Aorta (tissue), 5 donors: ENCODE measurements at places on chromosomes 1 and 21. TPM values are rescaled to one million over a fixed set of nuclear protein-coding genes. Genes with fewer than 3 reads are reported as not detected.
A peak's percentile ranks its signal among the peaks of the same experiment; 100 is the strongest.

DNA sequence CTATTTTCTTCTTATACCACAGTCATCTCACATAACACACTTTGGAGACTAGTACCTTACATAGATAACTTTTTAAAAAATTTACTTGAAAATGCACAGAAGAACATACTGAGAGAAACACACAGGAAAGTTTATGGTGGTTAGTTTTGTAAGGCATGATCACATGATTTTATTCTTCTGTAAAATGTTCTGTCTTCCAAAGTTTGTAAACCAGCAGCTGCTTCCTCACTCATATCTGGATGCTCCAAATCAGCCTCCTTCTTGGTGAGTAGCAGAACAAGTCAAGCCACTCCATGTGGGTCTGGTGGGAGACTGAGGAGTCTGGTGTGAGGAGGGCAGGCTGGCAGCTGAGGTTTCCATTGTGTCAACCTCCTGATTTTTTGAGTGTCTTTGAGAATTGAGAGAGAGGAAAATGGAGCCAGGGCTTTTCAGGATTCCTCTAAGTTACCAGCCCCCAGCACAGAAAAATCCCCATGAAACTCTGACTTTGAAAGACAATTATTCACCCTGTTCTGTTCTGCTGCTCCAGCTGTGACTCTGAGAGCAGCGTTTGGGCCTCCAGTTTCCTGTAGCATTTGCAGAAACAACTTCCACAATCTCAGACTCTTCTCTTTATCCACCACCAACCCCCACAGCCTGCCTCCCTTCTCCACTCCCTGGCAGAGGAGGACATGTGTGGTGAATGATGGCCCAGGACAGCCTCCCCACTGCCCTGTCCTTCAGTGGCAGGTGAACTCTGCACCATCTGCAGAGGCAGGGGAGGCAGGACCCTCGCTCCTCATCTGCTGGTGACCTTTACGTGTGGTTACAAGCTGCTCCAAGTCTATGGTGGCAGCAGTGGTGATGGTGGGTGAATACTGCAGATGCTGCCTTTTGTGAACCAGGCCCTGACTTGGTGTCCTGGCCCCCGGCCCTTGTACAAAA is 82.3 kb downstream of the FCRL5 start:
- DNase-seq: no peak

DNA sequence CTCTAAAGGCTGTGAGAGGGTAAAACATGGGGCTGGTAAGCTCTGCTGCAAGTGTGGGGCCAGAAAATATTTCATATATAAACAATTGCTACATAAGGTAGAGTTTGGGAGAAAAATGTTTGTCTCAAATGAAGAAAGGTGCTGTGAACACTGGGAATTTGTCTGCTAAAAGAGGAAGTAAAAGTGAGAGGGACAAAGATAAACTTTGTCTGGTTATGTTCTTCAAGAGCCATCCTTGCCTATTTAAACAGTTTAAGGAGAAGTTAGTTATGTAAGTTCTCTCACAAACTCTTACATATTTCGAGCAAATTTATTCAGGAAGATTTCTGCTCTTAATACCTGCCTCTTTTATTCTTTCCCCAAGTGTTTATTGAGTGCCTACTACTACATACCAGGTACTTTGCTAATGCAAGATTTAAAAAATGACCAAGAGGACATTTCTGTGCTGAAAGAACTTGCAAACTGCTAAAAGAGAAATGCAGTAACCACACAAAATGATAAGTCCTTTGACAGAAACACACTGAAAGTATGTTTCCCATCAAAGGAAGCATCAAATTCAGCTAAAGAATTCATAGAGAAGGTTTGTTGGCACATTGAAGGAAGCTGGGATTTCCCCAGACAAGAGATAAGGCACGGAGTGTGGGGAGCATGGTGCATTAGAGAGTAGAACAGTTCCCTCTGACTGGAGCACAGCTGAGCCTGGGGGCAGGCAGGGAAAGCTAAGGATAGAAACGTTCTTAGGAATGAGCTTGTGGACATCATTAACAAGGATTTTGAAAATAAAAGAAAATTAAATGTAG is 549.1 kb downstream of the PTBP2 start:
- DNase-seq: no peak

- no peak for DNase-seq
Measured at GRCh38 chr1:93434088-93434487, 13.8 kb upstream of the FNBP1L start.

DNA sequence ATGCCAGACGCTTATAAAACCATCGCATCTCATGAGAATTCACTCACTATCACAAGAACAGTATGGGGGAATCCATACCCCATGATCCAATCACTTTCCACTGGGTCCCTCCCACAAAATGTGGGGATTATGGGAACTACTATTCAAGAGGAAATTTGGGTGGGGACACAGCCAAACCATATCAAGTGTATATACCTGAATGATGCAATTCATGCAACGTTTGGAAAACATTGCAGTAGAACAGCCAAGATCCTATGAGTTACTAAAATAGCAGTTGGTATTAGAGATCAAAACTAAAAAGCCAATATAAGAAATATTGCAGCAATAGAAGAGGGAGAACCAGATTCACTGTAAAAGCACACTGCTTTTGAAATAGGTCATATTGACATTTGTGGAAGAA is 1543.9 kb upstream of the B3GALT2 start:
- DNase-seq: no peak

- no peak for DNase-seq
Measured at GRCh38 chr1:147246044-147246690, 3.7 kb downstream of the CHD1L start.

- DNase-seq: no peak
Measured at GRCh38 chr1:12572522-12572921, 45.5 kb downstream of the DHRS3 start.

DNA sequence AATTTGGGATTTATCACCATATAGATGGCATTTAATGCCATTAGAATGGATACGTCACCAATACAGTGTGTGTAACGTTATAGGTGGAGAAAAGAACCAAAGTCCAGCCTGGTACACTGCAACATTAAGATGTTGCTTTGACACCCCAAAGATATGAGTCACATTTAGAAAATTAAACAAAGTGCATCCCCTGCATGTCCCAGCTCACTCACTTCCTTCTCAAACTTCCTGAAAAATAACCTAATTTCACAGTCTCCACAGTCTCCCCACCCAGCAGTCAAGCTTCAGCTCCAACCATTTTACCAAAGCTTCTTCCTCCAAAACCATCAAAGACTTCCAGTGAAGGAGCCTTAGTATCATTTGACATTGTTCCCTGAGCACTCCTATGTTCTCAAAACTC is 111.9 kb downstream of the OMA1 start:
- DNase-seq: no peak

GRCh38 chr21:41929248-41929647 is 24.6 kb downstream of the C2CD2 start:
- no peak for DNase-seq

DNA sequence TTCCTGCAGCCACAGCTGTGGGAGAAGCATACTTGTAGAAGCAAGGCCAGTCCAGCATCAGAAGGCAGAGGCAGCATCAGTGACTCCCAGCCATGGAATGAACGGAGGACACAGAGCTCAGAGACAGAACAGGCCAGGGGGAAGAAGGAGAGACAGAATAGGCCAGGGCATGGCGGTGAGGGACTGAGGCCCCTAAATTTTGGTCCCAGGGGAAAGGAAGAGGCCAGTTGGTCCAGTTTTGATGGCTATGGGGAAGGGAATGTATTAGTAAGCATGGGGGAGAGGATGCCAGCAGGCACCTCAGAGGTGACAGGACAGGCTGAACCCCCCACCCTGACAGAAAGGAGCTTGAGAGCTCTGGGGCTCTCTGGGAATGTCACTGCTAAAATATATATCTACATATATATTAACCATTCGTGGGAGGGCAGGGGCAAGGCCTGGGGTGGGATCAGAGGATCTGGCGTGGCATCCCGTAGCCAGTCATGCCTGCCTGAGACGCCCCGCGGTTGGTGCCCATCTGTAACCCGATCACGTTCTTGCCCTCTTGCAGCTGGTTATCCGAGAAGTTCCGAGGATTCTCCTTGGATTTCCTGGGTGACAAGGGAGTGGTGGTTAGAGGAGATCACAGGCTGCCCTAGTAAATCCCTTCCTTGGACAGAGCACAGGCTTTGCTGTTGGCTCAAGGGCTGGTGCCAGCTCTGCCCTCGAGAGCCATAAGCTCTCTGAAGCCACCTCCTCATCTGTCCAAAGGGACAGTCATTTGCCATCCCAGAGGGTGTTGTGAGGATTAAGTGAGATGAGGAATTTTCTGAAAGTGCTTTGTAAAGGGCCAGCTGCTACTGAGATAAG is 6.7 kb downstream of the TAGLN2 start:
- DNase-seq: peak; percentile 51

GRCh38 chr1:170874671-170875070 is 60.7 kb upstream of the MROH9 start:
- no peak for DNase-seq

- no peak for DNase-seq
Measured at GRCh38 chr1:195202241-195202640, 1406.0 kb downstream of the KCNT2 start.

DNA sequence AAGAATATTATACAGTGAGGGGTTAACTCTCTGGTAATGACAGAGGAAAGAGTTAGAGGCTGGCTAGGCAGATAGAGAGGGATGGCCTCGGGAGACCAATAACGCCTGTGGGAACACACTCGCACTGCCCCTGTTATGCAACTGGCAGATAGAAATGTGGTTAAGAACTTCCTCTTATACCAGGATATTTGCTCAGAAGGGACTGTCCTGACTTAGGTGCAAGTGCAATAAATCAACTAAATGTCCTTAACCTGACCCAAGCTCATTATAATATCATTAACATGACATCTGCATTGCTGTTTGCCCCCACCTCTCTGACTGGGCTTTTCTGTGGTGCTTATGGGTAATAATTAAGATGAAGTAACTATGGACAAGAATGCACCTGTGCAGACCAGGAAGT is 1518.0 kb downstream of the NCAM2 start:
- DNase-seq: no peak

GRCh38 chr1:176603696-176604095 is 140.7 kb downstream of the PAPPA2 start:
- DNase-seq: no peak

DNA sequence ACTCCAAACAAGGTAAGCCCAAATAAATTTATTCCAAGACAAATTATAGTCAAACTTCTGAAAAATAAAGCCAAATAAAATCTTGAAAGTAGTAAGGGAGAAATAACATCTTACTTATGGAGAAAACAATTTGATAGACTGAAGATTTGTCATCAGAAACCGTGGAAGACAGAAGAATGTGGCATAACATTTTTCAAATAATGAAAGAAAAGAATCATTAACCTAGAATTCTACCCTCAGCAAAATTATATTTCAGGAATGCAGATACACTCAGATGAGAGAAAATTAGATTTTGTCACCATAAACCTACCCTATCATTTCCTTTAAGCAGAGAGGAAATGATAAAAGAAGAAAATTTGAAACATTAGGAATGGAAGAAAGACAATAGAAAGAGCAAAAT is 27.3 kb upstream of the PADI1 start:
- no peak for DNase-seq

GRCh38 chr1:117174851-117175250 is 35.9 kb downstream of the VTCN1 start:
- no peak for DNase-seq

- no peak for DNase-seq
Measured at GRCh38 chr1:162538815-162539431, 22.6 kb upstream of the UAP1 start.

GRCh38 chr1:231827337-231828105 is 200.9 kb downstream of the DISC1 start:
- DNase-seq: no peak

DNA sequence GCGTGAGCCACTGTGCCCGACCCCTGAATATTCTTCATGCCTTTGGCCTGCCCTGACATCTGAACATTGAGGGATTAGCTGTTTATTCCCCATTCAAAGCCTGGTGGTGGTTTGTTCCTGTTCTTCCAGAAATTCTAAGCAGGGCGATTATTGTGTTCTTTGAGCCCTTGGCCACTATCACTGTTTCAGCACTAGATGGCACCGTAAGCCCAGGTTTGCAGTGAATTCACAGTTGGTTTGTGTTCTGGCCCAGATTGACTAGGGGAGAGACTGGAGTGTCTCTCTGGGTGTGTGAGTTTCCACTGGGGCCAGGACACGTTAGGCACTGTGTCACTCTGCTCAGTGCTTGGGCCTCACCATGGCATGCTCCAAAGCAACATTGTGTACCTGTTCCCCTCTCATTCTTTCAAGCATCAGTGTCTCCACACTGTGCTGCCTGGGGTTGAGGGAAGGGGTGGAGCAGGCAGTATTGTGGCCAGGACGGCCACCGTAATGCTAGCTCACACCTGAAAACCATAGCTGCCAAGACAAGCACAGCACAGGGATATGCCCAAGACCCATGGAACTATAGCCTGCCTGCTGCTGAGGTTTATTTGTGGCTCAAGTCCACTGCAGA is 52.7 kb downstream of the PKN2 start:
- DNase-seq: no peak

GRCh38 chr1:2323451-2323974 is 67.8 kb downstream of the MORN1 start:
- no peak for DNase-seq

DNA sequence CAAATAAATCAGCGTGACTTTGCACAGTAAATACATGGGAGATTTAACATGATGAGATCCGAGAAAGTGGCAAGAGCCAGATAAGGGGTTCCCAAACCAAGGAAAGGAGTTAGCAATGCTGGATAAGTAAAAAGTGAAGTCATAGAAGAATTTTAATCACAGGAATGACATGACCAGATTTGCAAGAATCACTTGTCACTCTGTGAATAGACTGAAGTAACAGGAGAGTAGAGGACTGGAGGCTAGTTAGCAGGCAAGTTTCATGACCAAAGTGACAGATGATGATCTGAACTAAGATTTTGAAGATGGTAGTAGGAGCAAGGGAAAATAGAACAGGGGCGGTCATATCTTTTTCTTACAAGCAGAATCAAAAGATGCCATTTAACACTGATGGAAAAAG is 8.4 kb downstream of the CFH start:
- DNase-seq: no peak

DNA sequence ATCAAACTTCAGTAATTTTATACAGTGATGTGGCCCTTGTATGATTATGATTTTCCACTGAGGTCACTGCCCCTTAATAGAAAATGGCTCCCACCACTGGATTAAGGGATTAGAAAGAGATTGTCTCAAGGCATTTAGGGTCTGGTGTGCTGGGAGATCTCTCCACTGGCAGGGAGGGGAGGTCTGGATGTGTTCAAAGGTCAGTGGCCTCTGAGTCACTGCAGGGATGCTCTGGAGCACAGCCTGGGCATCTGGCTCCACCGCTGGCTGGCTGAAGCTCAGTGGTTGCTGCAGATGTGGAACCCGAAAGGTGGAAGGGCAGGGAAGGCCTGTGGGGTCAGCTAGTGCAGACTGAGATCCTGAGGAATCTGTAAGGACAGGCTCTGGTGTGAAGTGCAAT is 18.3 kb upstream of the CHI3L1 start:
- DNase-seq: no peak

GPR25 gene
- total RNA-seq: not detected

FCRL1 gene
- total RNA-seq: 0.19 TPM

KRTAP22-1 gene
- total RNA-seq: not detected

LENEP gene
- not detected for total RNA-seq

RXRG gene
- not detected for total RNA-seq

TMEM125 gene
- total RNA-seq: not detected

CD1E gene
- total RNA-seq: not detected

PLA2G2A gene
- 901 TPM for total RNA-seq

EPHB2 gene
- 5.5 TPM for total RNA-seq

AMY1C gene
- not detected for total RNA-seq

BMP8B gene
- 0.81 TPM for total RNA-seq
